Endothelial cell of umbilical vein (primary cell): ENCODE measurements at places on chromosomes 16 and 17. TPM values are rescaled to one million over a fixed set of nuclear protein-coding genes. Genes with fewer than 3 reads are reported as not detected.

DNA sequence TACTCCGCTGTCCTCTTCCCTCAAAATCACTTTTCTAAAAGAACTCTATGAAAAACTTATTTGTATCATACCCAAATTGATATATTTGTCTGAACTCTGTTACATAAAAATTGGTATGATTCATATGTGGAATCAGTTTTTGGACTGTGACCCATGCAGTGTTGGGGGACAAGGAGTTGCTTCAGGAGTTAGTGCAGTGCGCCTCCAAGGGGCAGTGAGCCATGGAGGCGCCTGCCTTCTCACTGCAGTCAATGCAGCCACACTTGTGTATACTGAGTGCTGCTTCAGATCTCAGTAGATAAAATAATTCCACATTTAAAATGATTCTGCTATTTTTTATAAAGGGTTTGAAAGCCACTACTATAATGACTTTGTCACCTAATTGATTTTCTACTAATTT lies 32.5 kb downstream of the DGKE start:
- DNase-seq = peak; percentile 36

- no peak for DNase-seq
Observed at GRCh38 chr16:27689711-27690110, 139.8 kb downstream of the KATNIP start.

- DNase-seq = no peak
Observed at GRCh38 chr16:87854053-87854906, 15.0 kb downstream of the SLC7A5 start.

DNA sequence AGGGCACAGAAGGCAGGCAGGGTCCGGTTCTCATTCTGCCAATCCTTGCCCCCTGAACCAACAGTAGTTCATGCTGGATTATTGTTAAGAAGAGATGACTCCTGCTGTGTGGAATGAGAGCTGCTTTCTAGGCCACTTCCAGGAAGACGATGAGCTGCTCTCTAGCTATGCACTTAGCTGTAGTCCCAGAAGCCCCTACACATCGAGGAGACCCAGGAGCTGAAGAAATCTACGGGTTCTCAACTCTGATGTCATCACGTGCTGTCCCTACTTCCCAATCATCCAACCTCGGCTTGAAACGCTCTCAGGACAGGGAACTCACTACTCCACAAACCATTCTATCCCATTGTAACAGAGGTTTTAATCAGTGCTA lies 29.0 kb upstream of the EMP2 start:
- no peak for DNase-seq

DNA sequence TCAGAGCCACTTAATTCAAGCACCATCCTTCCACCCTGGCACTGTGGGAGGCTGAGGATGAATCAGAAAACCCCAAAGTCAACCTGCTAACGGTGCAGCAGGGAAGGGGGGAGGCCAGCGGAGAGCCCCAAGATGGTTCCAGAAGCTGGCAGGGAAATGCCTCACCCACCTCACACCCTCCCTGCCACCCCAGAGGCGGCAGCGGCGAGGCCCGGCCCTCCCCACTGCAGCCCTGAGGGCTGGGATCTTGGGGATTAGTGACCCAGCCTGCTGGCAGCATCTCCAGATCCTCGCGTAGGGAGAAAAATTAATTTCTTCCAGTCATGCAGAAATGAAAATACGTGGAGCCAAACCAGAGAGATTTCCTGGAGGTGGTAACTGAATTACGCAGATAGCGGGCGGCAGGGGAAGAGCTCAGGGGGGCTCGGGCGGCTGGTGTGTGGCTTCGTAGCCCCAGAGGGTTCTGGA lies 38.2 kb downstream of the CBFA2T3 start:
- no peak for DNase-seq

DNA sequence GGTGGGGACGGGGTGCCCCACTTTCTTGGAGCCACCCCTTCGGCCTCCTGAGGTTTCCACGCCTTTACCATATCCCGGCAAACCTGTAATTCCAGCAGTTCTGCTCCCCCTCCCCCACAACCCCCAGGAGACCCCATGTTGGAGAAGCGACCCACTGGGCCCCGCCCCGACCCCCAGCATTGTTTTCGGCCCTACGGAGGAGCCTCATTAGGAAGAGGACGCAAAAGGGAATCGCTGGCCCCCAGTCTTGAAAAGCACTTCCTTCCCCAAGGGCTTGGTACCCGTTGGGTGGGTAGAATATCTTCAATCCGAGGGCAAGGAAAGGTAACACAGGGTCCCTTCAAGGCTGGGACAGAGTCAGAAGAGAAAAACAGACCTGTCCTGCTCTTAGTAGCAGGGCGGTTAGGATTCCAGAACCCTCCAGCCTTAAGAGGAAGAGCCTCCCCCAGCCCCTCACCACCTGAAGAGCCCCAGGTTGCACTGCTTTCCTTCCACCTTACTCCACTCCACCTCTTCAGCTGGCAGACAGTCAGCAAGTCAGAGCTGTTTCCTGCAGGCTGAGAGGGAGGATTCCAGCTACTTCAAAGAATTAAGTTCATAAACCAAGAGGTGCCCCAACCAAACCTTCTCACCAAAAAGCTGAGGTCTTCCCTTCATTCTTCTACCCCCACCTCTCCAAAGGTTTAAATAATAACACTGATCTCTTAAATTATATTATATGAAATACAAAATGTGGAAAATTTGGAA lies 803 bp upstream of the TLCD2 start:
- peak; percentile 21 for DNase-seq

DNA sequence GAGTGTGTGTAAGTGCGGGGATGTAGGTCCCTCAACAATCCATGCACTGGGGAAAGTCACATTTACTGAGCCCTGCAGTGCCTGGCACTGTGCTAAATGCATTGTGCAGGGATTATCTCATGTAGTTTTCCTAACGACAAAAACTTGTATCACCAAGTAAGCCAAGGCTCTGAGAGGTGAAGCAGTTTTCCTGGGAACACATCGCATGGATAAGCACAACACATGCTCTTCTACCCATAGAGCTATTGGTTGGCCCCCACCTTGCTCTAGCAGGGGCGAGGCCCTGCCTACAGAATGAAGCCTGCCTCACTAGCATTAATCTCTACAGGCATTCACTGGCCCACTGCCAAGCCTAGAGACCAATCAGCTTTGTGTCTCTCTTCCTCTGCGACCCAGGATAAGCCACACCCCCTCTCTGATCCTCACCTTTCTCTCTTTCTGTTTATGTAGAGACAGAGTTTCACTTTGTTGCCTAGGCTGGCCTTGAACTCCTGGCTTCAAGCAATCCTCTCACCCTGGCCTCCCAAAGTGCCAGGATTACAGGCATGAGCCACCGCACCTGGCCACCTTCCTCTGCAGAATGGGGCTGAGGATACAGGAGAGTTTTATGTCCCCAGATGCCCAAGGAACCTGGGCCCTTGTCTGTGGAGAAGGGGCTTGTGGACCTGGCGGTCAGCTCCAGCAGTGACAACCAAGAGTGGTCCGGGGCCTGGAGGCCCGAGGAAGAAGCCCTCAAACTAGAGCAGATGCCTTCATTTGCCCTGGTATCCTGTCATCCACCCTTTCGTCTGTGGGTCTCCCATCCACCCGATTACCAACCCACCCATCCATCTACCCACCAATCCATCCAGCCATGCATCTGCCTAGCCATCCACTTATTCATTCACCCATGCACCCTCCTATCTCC lies 12.8 kb downstream of the CDH16 start:
- DNase-seq = no peak

- DNase-seq = no peak
Observed at GRCh38 chr17:22704674-22705073, 1012.4 kb downstream of the KCNJ18 start.

- DNase-seq = no peak
Observed at GRCh38 chr17:30208214-30208613, 27.3 kb downstream of the SLC6A4 start.

GRCh38 chr17:9644910-9645751 lies at the start of gene USP43:
TSS of gene USP43 (plus strand) at chr17:9645517. CDS start at chr17:9645633, 116 bp downstream.
- DNase-seq = no peak

DNA sequence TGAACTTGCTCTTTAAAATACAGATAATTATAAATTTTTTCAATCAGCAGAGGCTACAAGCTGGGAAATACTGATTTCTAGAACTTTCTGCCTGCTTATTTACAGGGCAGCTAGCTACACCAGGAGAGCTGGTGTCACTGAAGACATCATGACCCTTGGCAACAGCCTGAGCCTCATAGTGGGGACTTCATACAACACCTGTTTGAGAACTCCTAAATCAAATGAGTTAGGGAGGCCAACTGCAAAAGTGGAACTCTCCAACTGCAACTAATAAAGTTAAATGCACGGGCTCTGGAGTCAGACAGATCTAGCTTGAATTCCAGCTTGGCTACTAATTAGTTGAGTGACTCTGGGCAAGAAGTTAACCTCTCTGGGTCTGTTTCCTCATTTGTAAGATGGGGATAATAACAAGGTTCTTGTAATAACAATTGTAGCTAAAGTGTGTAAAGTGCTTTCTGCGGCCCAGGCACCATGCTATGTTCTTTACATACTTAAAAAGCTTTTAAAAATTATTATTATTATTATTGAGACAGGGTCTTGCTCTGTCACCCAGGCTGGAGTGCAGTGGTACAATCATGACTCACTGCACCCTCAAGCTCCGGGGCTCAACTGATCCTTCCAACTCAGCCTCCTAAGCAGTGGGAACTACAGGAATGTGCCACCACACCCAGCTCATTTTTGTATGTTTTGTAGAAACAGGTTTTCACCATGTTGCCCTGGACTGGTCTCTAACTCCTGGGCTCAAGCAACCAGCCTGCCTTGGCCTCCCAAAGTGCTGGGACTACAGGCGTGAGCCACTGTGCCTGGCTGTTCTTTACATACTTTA lies 33.4 kb downstream of the VAC14 start:
- no peak for DNase-seq

DNA sequence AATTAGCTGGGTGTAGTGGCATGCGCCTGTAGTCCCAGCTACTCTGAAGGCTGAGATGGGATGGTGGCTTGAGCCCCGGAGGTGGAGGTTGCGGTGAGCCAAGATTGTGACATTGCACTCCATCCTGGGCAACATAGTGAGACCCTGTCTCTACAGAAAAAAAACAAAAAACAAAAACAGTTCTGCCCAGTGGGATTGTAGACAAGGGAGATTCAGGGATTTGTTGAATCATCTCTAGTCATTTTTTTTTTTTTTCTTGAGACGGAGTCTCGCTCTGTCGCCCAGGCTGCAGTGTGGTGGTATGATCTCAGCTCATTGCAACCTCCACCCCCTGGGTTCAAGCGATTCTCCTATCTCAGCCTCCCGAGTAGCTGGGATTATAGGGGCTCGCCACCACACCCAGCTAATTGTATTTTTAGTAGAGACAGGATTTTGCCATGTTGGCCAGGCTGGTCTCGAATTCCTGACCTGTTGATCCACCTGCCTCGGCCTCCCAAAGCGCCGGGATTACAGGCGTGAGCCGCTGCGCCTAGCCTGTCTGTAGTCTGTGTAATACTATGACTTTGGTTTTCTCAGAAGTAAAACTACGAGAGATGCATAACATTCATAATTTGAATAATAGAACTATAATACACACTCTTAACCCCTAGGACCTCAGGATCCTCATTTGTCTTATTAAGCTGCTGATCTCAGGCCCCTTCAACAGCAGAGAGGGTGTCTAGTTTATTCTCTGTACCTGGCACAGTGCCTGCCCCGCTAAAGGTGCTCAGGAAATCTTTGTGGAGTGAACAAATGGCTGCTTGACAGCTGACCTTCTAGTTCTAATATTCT lies 1.4 kb downstream of the TEN1 start:
- DNase-seq = no peak

DNA sequence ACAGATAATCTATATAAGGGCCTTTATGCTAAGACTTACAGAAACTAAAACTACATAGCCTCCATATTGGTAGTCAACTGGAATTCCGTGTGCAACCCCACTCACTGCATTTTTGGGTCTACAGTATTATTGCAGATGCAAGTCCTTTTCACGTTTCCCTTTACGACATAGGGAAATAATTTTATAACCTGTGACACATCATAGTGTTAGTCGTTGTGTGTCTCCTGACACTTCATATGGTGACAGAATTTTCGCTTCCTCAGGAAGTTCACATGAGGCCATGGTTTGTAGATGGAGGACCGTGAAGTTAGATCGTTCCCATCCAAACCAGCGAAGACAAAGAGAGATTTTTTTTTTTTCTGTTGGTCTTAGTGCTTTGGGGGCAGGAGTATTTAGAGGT lies 15.7 kb upstream of the MRC2 start:
- no peak for DNase-seq

GRCh38 chr16:80024443-80024842 lies 423.9 kb upstream of the MAF start:
- no peak for DNase-seq

DNA sequence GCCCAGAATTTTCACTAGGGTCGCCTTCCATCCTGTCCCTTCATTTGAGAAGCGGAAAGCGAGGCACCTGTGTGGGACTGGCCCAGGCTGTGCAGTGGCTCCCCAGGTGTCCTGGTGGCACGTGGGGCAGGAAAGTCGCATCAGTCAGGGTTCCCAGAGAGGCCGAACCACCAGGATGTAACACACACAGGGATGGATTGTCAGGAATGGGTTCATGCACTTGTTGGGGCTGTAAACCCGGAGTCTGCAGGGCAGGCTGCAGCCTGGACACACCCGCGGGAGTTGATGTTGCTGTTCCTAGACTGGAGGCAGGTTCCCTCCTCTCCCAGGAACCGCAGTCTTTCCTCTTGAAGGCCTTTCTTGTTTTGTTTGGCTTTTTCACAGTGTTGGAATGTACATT lies 30.7 kb upstream of the RPTOR start:
- no peak for DNase-seq

DNA sequence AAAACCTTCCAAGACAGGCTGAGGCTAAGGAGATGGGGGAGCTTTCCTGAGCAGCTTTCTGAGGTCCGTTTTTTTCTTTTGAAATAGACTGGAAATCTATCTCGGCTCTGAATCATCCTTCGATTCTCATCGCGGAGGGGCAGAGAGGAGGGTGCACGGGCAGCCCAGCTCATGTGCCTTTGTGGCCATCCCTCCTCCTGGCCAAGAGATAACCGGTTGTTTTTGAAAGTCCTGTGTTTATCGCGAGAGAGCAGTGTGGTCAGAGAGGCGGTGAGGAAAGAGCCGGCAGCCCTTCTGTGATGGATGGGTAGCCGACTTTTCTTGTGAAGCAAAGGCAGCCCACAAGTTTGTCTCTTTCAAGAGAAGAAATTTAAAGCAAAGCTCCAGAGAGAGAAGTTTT lies 191.6 kb downstream of the CCDC182 start:
- no peak for DNase-seq

- DNase-seq = no peak
Observed at GRCh38 chr16:15552507-15552906, 90.4 kb downstream of the MARF1 start.

DNA sequence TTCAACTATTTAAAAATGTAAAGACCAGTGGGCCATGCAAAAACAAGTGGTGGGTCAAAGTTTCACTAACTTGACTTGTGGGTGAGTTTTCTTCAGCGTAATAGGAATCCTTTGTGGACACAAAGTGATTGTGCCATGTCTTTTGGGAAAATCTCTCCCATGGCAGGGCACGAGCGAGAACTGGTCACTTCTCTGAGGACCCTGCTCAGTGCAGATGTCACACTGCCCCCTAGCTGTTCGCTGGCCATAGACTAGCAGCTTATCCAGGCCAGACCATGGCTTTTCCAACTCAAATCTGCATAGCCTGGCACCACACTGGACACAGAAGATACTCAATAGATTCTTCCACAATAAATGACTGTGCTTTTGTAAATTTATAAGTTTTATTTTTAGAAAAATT lies 306.0 kb upstream of the CCL2 start:
- no peak for DNase-seq

Gene MPV17L
- polyA plus RNA-seq = 0.06 and 0.18 TPM in 2 replicates

Gene NPIPB5
- 113 and 120 TPM in 2 replicates for polyA plus RNA-seq

Gene WNT3
- polyA plus RNA-seq = 1.4 TPM in 2 replicates

Gene NAGS
- 3.3 and 3.7 TPM in 2 replicates for polyA plus RNA-seq

Gene CCL1
- polyA plus RNA-seq = not detected in 2 replicates

Gene PRSS8
- 0.11 and 0.12 TPM in 2 replicates for polyA plus RNA-seq
